A549 treated with AZD2906 at 1 μM for 4 hours (cell line): ENCODE measurements at places on chromosomes 1 and 21. TPM values are rescaled to one million over a fixed set of nuclear protein-coding genes. Genes with fewer than 3 reads are reported as not detected.

Gene A3GALT2
- total RNA-seq: not detected in 5 replicates

Gene IFNLR1
- 0.79 to 1.1 TPM (median 0.91 TPM) in 5 replicates for total RNA-seq

Gene VCAM1
- total RNA-seq: 0.04 to 0.08 TPM (median 0.05 TPM) in 5 replicates

Gene FLG
- total RNA-seq: 0.01 TPM in 3 of 5 replicates, not detected in the others

Gene IL6R
- 22.3 to 28.8 TPM (median 23.7 TPM) in 5 replicates for total RNA-seq

Gene SNRPE
- total RNA-seq: 146 to 253 TPM (median 236 TPM) in 5 replicates

Gene UBE2U
- total RNA-seq: not detected in 5 replicates

Gene LSM10
- total RNA-seq: 31.2 to 43.7 TPM (median 43.0 TPM) in 5 replicates

Gene BLACAT1
- 0.03 TPM in 1 of 5 replicates, not detected in the others for total RNA-seq

Gene BACE2
- total RNA-seq: 20.2 to 22.7 TPM (median 21.9 TPM) in 5 replicates

Gene FCRL3
- 0.09 TPM in 1 of 5 replicates, not detected in the others for total RNA-seq

Gene PTPN14
- total RNA-seq: 9.3 to 12.1 TPM (median 11.2 TPM) in 5 replicates

Gene TDRD5
- total RNA-seq: 0.02 to 0.06 TPM (median 0.05 TPM) in 5 replicates

Gene ACTA1
- total RNA-seq: 0.14 to 0.16 TPM (median 0.15 TPM) in 4 of 5 replicates, not detected in the other

Gene S100A8
- not detected in 5 replicates for total RNA-seq

Gene PLA2G2D
- 0.02 TPM in 1 of 5 replicates, not detected in the others for total RNA-seq

Gene NPHS2
- not detected in 5 replicates for total RNA-seq

Gene C1orf115
- 4.4 to 6.3 TPM (median 5.9 TPM) in 5 replicates for total RNA-seq

Gene SPTA1
- not detected in 5 replicates for total RNA-seq

Gene MAP1LC3C
- total RNA-seq: 0.12 to 0.18 TPM (median 0.14 TPM) in 4 of 5 replicates, not detected in the other

Gene IQGAP3
- total RNA-seq: 13.7 to 19.1 TPM (median 15.6 TPM) in 5 replicates

Gene TAL1
- total RNA-seq: not detected in 5 replicates

Gene TNNI3K
- not detected in 5 replicates for total RNA-seq

Gene HUNK
- 1.2 to 1.4 TPM (median 1.3 TPM) in 5 replicates for total RNA-seq

Gene C1orf141
- not detected in 5 replicates for total RNA-seq

Gene CPT2
- total RNA-seq: 8.1 to 9.8 TPM (median 9.3 TPM) in 5 replicates

Gene SMCP
- not detected in 5 replicates for total RNA-seq

Gene MMP23B
- total RNA-seq: 0.29 to 0.84 TPM (median 0.60 TPM) in 5 replicates

Gene CHD5
- total RNA-seq: 1.5 to 2.8 TPM (median 1.8 TPM) in 5 replicates
